CD4-positive, alpha-beta T cell (primary cell): ENCODE measurements at places on chromosomes 11 and 22.

DNA sequence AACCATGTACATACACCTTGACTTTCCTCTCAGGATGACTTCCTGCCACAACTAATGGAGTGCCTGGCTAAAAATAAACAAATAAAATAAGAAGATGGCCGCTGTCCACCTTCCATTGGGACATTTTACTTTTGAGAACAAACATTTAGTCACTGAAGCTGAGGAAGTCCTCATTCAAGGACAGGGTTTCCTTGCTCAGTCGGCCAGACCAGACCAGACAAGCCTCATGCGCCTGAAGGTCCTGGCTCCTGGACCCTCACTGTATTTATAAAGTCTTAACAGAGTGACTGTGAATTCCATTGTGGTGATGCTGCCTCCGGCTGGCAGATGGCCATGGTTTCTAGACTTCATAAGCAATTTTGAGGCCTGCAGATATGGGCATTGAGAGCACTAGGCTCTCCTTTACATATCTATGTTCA is 114.5 kb downstream of the MAML2 start:
- DNase-seq = no peak

GRCh38 chr11:10970926-10971325 is 113.1 kb upstream of the ZBED5 start:
- no peak for DNase-seq

GRCh38 chr11:65445604-65446445 is 23.2 kb downstream of the NEAT1 start:
- no peak for DNase-seq

DNA sequence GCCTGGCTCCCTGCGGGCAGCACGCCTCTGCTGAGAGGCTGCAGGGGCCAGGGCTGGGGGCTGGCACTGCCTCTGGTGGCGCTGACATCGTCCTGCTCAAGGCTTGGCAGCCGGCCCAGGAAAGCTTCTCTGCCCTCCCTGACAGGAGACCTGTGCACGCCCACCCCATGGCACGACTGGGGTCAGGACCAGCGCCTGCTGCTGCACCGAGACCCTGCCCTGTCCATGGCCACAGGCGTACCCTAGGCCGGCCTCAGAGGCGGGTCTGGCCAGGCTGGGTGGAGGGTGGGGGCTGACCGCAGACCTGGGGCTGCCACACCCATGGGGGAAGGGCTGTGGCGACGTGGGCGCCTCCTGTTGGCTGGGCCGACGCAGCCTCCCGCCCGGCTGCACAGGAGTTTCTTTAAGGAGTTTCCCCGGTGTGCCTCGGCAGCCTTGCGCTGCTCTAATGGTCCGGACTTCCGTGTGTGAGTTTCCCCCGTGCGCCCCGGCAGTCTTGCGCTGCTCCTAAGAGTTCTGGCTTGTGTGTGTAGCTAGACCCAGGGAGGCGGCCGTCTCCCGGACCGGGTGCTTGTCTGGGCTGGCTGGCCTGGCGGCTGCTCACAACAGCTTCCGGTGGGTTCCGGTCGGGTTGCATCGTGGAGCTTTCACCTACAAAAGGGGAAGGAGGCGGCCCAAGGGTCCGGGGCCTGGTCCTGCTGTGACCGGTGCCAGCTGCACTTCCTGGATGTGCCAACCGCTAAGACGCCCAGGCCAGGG is 4.6 kb downstream of the TRABD start:
- DNase-seq = peak; percentile 90

GRCh38 chr11:92284107-92284506 is 59.5 kb downstream of the FAT3 start:
- no peak for DNase-seq

DNA sequence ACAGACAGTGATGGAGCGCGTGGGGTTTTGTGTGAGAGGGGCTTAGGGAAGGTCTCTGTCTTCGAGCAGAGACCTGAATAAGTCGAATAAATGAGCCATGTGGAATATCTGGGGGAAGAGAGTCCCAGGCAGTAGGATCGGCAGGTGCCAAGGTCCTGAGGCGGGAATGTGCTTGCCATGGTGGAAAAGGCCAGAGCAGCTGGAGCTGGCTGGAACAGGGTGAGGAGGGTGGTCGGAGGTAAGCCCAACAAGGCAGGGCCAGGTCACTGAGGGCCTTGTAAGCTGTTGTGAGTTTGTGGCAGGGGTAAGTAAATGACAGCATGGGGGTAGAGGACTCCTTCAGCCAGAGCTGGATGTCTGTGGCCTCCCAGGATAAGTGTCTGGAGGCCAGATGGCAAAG is 71.3 kb downstream of the TP53I11 start:
- no peak for DNase-seq

GRCh38 chr11:68838572-68838964 is 3.1 kb downstream of the CPT1A start:
- DNase-seq = no peak

- no peak for DNase-seq
Measured at GRCh38 chr22:34501366-34501965, 564.5 kb upstream of the ISX start.

DNA sequence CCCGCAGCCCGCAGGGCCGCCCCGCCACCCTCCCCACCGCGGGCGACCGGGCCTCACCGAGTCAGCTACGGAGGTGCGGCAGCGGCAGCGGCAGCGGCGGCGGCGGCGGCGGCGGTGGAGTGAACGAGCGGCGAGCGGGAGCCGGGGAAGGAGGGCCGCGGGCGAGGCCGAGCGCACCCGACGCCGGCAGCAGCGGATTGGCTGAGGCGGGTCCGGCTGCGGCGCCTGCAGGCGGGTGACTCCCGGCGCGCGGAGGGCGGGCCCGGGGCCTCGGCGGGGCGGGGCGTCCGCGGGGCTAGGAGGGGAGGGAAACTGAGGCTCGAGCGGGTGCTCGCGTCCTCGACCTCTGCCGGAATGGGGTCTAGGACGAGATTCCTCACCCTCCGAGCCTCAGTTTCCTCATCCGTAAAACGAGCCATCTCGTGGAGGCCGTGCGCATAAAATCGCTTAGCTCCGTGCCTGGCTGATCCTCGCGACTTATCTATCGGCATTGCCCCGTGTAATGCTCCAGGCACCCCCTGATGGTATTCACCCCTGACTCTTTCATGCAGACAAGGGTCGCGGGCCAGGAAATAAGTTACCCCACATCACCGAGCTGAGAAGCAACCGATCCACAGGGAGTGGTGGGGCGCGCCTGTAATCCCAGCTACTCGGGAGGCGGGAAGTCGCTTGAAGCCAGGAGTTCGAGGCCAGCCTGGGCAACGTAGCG is at the start of gene CPT1A:
Gene CPT1A, minus strand, starts transcription at position 199 of the 709 bp plus-strand sequence. CDS start 26,442 bp downstream, outside the sequence.
- DNase-seq = no peak

DNA sequence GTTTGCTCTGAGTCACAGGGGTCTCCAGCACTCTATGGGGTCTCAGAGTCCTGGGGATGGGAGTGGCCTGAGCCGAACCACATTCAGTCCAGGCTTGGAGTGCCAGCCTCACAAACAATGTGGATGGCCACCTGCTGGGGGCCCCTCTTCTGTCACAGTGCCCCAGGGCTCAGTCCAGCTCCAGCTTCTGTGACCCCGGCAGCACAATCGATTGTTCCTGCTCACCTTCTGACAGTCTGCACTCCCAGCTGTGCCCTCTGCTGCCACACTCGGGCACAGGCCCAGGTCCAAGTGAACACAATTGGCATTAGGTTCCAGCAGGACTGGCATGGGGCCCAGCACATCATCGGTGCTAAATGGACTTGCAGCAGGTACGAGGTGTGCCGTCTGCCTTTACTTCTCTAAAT is 84.8 kb downstream of the TP53I11 start:
- no peak for DNase-seq

- peak; percentile 42 for DNase-seq
Measured at GRCh38 chr11:120210626-120211521, at the start of gene OAF. TSS of gene OAF (plus strand) at chr11:120211032. CDS start at chr11:120211280, 248 bp downstream.

DNA sequence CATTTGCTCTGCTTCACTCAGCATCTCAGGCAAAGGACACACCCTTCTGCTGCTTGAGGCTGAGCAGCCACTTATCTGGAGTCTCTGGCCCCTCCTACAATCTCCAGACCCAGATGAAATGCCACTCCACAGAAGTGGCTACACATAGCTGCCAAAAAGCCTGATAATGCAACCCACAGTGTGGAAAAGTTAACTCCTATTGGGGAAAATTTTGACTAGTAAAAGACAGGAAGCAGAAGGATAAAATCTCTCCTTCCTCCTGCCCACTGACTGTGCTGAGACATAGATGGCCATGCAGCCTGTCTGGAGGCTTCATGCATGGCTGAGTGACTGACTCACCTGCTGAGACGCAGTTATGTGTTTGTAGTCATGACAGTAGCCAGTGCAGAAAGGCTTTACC is 92.3 kb upstream of the TEAD1 start:
- DNase-seq = no peak

DNA sequence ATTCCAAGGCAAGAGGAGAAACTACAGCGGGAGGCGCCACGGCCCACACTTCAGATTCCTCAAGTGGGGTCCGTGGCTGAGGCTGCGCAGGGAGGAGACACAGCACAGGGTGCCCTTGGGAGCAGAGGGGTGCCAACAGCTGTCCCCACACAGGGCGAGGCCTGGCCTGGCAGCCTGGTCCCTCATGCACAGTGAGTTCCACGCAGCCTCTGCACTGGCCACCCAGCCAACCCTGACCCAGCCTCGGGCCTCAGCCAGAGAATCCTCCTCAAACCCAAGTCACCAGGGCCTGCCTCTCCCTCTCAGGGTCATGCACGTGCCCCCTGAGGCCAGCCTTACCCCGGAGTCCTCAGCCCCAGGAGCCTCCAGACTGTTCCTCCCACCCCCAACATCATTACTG is 22.4 kb upstream of the MOB2 start:
- DNase-seq = no peak

DNA sequence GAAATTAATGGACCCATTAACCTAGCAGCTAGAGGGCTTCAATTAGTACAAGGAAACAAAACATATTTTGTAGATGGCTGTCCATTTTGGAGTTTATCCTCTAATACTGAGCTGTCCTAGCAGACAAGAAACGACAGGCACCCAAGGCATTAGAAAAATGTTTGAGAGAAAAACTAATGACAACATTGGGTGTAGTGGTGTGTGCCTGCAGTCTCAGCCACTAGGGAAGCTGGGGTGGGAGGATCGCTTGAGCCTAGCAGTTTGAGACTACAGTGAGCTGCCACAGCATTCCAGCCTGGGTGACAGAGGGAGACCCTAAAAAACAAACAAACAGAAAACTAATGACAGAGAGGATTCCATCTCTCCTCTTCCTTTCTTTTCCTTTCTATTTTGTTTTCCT is 1.5 kb downstream of the A4GALT start:
- DNase-seq = no peak

DNA sequence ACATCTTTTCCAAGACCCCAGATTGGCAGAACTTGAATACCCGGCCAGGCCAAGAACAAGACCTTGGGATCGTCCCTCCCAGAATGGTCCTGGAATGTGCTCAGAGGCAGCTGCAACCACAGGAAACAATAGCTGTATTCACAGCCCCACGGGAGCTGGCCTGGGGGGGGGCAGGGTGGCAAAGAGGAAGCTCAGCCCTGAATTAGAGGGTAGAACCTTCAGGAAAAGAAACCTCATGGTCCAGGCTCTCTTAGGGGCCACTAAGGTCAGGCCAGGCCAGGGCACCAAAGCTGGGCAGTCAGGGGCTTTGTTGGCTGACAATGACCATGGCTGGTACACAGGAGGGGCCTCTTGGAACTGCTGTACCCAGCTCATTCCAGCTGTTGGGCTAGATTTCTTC is 17.3 kb downstream of the RPL27A start:
- DNase-seq = no peak

DNA sequence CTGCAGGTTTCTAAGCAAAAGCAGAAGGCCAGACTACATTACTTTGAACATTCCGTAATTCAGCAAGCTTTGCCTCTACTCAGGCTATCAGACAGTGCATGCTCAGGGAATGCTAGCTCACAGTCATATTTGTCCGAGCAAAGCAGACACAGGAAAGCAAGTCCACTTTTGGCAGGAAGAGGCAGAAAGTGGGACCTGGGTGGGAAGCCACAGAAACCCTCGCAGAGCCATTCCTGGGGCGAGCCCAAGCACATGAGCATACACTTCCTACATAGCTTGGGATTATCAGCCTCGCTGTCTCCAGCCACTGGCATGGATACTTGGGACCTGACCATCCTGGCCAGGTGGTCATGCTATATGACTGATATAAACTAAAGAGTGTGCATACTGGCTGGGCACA is 113.3 kb downstream of the TRIM29 start:
- no peak for DNase-seq

DNA sequence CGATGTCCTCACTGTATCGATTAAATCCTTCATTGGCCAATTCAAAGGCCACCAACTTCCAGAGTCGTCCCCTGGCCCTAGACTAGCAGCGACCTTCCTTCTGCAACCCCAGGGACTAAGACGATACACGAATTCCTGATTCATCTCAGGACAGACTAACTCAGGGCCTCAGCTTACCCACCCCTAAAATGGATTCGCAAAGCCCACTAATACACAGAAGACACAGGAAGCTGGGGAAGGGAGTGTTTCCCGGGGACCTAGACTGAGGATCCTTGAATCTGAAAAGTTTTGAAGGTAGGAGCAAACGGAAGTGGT is 509 bp downstream of the LAMTOR1 start:
- DNase-seq = no peak

GRCh38 chr11:121446752-121447156 is 5.4 kb upstream of the SORL1 start:
- no peak for DNase-seq

DNA sequence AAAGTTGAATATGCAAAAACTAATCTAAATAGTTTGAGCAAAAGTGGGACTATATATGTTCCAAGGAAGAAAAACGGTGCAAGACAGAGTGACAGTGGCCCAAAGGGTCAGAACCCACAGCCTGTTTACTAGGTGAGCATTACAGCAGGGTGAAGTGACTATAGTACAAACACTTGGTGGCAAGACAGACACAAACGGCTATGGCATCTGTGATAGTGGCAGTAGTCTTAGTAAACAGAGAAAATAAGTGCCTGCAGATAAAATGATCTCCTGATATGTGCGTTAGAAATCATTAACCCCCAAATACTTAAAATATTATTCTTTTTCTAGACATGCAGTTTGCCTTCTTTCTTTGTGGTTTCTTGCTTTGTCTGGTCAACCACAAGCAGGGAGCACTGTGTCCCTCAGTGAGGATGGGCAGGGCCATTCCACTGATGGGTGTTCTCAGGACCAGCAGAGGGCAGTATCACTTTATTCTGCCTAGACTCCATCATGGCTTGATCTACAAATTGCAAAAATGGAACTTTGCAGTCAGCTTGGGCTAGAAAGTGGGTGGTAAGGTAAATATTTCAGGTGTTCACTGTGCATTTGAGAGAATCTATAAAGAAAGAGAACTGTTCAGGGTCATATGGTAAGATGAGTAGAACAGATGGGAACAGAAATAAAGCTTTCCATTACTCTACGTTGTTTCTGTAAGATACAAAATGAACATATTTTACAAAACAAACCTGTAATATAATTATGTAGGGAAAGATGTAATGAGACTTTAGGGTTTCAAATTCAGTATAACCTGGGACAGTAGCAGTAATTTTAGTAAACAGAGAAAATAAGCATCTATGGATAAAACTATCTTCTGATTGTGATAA is 198.2 kb downstream of the SWAP70 start:
- peak; percentile 10 for DNase-seq
